Activated CD4-positive, alpha-beta T cell treated with anti-CD3 and anti-CD28 coated beads, Interleukin-2, amount 10 ng/mL, durations not matched to agents 7 days and 5 days (primary cell): ENCODE measurements at places on chromosomes 11 and 22. TPM values are rescaled to one million over a fixed set of nuclear protein-coding genes. Genes with fewer than 3 reads are reported as not detected.

- H3K4me3 ChIP-seq, result no peak overlapping the region
- no peaks in the 10 kb centered on the region for H3K36me3 ChIP-seq
- DNase-seq, result no peak
- H3K27me3 ChIP-seq, result peaks cover 43% of the 10 kb centered on the region
Observed at GRCh38 chr11:119317592-119318239, 786 bp upstream of the MCAM start.

The CECR2 gene
- total RNA-seq, result 0.15 TPM

GRCh38 chr11:46920755-46921154 lies 2.4 kb upstream of the LRP4 start:
- H3K36me3 ChIP-seq, result no peaks in the 10 kb centered on the region
- peaks cover 42% of the 10 kb centered on the region for H3K27me3 ChIP-seq
- no peak overlapping the region for H3K27ac ChIP-seq
- DNase-seq, result no peak

GRCh38 chr22:31972180-31972579 lies 27.8 kb downstream of the YWHAH start:
- H3K27me3 ChIP-seq, result peaks cover 2% of the 10 kb centered on the region
- H3K36me3 ChIP-seq, result no peaks in the 10 kb centered on the region
- peaks cover 13% of the 10 kb centered on the region for H3K4me1 ChIP-seq
- H3K4me3 ChIP-seq, result no peak overlapping the region

The KRTAP5-9 gene
- 0.19 TPM for total RNA-seq

- DNase-seq, result no peak
- H3K27ac ChIP-seq, result no peak overlapping the region
- no peak overlapping the region for H3K4me3 ChIP-seq
Observed at GRCh38 chr11:27468209-27468994, 4.2 kb downstream of the LGR4 start.

- no peak overlapping the region for H3K27ac ChIP-seq
- H3K27me3 ChIP-seq, result no peaks in the 10 kb centered on the region
- H3K36me3 ChIP-seq, result no peaks in the 10 kb centered on the region
- peaks cover 2% of the 10 kb centered on the region for H3K4me1 ChIP-seq
- no peak for DNase-seq
Observed at GRCh38 chr22:34427436-34427835, 507.2 kb upstream of the LARGE1 start.

The TRIM48 gene
- total RNA-seq, result not detected

DNA sequence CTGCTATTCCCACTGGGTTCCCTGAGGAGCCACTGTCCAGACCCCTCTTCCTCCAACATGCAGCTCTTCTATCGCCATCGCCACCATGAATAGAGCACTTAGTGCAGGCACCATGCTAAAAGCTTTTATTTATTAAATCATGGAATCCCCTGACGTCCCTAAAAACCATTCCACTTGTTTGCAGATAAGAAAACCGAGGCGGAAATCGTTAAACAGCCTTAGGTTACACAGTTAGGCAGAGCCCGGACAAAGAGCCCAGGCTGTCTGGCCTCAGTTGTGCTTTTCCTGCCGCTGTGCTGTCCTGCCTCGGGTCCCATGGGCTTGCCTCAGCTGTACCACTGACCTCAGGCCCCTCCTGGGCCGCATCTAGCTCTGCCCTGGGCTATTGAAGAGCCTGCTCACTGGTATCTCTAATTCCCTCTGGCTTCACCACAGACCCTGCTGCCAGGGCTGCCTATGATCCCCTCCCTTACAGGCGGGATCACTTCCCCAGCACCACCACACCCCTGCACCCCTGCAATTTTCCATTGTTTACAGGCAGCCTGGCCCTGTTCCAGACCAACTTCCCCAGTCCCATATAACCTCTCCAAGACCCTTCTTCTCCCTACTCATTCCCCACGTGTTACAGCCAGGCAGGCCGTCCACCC lies 13.0 kb upstream of the TUB start:
- no peaks in the 10 kb centered on the region for H3K4me1 ChIP-seq
- H3K4me3 ChIP-seq, result no peak overlapping the region

DNA sequence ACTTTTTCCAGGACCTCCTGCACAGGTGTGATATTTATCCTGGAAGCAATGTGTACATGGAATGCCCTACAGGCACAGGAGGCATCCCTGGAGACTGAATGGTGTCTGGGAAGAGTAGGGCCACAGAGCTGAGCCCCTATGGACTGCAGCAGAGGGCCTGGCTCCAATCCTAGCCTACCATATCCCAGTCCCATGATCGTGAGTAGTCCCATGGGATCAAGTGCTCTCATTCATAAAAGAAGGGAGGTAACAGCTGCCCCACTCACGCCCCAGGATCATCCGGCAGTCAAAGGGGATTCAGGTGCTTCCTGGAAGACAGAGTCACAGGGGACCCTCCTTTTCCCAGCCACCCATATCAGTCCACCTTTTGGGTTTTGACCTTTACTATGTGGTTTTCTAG lies 24.0 kb downstream of the ANKK1 start:
- H3K27ac ChIP-seq, result no peak overlapping the region
- no peaks in the 10 kb centered on the region for H3K4me1 ChIP-seq
- H3K36me3 ChIP-seq, result no peaks in the 10 kb centered on the region
- H3K27me3 ChIP-seq, result no peaks in the 10 kb centered on the region
